ENCODE measurements at places on chromosomes 7 and 10.

GRCh38 chr7:29314148-29314547 lies 119.6 kb downstream of the CHN2 start:
- DNase-seq = no peak

DNA sequence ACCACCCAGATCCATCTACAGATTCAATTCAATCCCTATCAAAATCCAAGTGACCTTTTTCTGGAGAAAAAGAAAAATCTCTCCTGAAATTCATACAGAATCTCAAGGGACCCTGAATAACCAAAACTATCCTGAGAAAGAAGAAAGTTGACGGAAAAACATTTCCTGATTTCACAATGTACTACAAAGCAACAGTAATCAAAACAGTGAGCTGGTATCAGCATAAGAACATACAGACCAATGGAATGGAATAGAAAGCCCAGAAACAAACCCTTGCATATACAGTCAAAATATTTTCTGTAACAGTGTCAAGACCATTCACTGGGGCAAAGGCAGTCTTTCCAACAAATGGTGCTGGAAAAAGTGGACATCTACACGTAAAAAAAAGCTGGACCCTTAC lies 89.9 kb downstream of the JMJD1C start:
- no peak for DNase-seq

- no peak for DNase-seq
Measured at GRCh38 chr7:19107356-19108146, 9.9 kb downstream of the TWIST1 start.

- DNase-seq = no peak
Measured at GRCh38 chr7:12229046-12229445, 18.0 kb downstream of the TMEM106B start.

GRCh38 chr7:148332191-148333186 lies 258.1 kb upstream of the C7orf33 start:
- no peak for DNase-seq

- peak; percentile 3 for DNase-seq
Measured at GRCh38 chr7:84372155-84372621, 177.6 kb upstream of the SEMA3A start.

DNA sequence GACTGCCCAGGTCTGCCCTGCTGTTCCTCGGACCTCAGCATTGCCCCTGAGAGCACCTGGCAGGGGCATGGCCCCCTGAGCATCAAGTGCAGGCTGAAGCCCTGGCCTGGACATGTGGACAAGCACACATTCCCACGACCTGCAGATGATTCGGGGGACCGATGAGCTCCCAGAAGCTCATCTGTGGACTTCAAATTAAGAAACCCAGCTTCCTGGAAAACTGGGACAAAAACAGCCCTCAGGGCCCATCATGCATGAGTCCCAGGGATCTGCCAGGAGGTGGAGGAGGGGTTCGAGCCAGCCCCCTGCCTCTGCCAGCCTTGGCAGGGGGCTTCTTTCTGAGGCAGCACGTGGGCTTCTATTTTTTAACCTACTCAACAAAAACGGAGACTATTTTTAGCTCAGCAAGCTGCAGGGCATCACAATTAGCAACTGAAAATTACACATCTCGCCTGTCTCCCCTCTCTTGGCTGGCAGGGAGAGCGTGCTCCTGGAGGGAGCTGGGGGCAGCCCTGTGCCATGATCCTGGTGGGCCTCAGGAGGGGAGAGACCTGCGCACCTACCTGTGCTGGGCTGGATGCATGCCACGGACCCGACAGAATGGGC lies 51.8 kb downstream of the RASGEF1A start:
- DNase-seq = no peak

GRCh38 chr10:48522011-48522765 lies 82.7 kb downstream of the ARHGAP22 start:
- no peak for DNase-seq

GRCh38 chr10:42543840-42544372 lies 94.5 kb downstream of the ZNF33B start:
- no peak for DNase-seq

GRCh38 chr7:96076350-96076707 lies 245.6 kb downstream of the SLC25A13 start:
- DNase-seq = no peak

- DNase-seq = no peak
Measured at GRCh38 chr7:137475966-137476365, 132.4 kb upstream of the PTN start.

DNA sequence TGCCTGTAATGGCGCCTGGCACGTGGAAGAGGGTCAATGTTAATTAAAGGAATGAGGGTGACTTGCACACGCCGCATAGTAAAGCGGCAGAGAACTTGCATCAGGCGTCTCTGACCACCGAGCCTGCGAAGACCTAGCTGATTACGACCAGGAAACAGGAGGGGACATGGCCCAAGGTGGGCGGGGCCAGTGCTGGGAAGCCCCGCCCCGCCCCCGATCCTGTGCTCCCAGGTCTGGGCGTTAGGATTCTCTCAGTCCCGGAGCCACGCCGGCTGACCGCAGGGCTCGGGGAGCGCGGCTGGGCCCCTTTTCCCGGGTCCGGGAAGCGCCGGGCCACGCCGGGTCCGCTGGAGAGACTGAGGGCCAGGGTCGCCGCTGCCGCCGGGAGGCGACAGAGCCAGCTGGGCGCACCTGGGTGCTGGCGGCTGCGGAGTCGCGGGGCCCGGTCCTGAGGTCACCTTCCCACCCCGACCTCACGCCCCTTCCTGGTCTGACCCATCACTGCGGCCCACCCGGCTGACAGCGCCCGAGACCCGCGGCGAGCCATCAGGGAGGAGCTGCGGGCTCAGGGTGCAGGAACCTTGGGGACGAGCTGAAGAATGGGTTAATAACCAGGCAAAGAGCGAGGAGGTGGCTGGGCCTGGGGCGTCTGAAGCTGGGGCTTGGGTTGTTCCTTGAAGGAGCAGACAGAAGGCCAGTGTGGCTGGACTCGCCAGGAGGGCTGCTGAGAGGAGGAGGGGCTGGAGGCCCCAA lies 23.0 kb upstream of the GRID1 start:
- DNase-seq = peak; percentile 43

GRCh38 chr10:74227697-74228424 lies 76.8 kb downstream of the ADK start:
- peak; percentile 14 for DNase-seq

DNA sequence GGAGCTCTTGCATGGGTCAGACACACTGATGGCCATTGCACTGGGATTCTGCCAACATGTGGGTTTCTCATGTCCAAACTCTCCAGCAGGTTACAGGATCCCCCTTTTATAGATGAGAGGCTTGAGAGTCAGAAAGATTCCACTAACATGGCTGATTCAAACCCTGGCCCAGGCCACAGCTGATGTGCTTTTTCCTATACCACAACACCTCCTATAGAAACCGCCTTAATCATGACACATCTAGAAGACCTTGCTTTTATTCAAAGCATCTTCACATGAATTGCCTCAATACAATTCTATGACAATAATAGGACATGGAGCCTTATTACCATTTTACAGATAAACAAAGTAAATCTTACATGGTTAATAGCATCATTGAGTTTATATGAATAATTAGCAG lies 188.6 kb downstream of the DPY19L1 start:
- DNase-seq = peak; percentile 23

GRCh38 chr10:1056326-1057105 lies at the start of gene WDR37:
Gene WDR37, plus strand, starts transcription at chr10:1056385. Its CDS starts 15,771 bp downstream, at chr10:1072156.
- DNase-seq = peak; percentile 90

DNA sequence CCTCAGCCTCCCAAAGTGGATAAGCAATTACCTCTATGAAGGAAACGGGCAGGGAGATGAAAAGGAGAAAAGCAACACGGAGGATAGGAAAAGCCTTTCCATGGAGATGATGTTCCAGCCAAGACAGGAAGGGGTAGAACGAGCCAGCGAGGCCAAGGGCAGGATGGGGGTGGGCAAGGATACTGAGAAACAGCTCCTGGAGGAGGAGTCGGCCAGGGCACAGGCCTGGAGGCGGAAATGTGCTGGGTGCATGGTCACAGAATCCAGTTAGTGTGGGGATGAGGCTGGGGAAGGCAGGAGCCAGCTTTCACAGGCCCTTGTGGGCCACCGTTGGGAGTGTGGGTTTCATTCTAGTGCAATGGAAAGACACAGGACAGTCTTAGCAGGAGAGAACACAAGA lies 162.6 kb downstream of the JAZF1 start:
- DNase-seq = no peak

DNA sequence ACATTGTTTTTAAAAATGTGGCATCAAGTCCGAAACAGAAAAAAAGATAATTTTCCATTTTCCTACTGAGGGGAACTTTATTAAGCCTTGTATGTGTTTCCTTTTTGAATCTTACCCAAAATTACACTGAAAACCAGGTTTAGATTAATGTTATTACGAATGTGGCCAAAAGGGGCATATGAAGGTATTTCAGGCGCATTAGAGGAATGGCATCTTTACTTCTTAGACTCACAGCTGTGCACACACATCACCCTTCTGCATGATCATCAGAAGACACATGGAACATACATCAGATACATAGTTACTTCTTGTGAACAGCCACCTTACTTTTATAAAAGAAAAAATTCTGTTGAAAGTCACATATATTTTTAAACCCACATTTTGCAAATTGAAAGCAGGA lies 58.6 kb upstream of the ZPBP start:
- no peak for DNase-seq

GRCh38 chr7:30019387-30019786 lies 7.1 kb downstream of the FKBP14 start:
- DNase-seq = no peak

- DNase-seq = peak; percentile 71
Measured at GRCh38 chr10:114879541-114880158, 58.1 kb downstream of the FHIP2A start.

DNA sequence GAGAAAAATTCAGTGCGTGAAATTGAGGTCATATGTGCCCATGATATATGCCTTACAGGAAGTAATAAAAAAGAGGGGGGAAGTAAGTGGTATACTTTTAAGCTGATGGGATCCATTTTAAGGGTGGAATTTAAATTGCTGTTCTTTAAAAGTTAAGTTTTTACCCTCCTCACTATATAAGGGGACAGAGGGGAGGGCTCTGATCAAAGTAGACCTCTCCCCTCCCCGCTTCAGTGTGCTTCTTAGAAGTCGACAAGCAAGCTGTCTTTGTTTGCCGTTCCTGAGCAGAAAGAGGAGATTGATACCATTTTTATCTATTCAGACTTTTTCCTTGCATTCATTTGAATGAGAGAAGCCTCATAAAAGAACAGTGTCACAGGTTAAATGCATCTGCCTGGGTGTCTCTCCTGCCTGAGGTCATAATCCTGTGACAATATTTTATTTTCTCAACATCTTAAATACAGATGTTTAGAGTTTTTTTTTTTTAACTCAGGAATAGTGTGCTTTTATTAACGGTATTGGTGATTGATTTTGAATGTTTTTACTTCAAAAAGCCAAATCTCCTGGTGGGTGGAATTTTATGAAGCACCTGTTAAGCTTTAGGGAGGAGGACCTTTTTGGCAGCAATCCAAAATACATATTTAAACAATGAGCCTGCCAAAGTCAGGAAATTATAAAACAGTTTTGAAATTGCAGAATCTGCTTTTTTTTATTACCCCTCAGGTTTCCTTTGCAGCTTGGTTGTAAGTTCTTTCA lies 141.7 kb downstream of the KAT6B start:
- no peak for DNase-seq

- DNase-seq = no peak
Measured at GRCh38 chr10:51897560-51897959, 198.2 kb upstream of the CSTF2T start.

DNA sequence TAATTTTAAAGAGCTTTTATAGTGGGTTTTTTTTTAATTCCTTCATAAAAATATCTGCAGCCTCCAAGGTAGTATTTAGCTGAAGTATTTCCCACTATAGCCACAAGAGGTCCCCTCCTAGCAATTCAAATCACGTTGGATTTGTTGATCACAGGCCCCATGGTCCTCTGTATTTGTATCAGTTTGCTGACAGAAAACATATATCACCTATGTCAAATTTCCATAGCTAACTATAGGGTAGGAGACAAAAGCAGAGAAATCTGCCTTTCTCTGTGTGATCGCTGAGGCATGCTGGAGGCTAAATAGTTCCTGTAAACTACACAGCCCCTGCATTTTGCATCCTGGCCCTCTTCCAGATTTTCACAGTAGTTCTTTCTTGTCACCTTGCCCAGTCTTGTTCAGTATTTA lies 1.7 kb upstream of the CTNNA3 start:
- peak; percentile 9 for DNase-seq

- no peak for DNase-seq
Measured at GRCh38 chr10:23345861-23346260, 1.3 kb upstream of the C10orf67 start.

DNA sequence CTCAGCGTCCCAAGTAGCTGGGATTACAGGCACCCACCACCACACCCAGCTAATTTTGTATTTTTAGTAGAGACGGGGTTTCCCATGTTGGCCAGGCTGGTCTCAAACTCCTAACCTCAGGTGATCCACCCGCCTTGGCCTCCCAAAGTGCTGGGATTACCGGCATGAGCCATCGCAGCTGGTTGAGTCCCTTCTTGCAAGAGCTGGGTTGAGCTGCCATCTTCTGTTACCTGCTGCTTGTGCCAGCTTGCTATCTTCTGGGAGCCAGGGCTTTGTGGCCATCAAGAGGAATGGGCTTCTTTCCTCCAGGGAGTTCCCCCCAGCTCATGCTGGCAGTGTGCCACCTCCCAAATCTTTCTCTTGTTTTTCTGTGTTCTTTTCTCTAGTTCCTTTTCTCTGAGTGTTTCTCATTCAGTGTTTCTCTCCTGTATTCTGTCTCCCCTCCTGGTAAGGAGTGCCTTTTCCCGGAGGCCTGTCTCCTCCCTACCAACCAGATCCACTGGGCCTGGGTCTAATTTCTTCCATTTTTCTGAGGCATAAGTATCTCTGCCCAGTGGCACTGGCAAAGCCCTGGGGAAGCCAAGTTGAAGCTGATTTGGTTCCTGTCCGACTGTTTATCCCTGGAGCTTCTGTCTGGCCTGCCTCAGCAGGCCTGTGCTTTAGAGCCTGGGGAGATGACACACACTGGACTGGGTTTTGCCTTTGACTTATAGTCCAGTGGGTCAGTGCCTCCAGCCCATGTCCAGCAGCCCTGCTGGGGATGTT lies 3.7 kb downstream of the DBNL start:
- DNase-seq = no peak

- no peak for DNase-seq
Measured at GRCh38 chr7:54596747-54597146, 54.6 kb downstream of the VSTM2A start.

DNA sequence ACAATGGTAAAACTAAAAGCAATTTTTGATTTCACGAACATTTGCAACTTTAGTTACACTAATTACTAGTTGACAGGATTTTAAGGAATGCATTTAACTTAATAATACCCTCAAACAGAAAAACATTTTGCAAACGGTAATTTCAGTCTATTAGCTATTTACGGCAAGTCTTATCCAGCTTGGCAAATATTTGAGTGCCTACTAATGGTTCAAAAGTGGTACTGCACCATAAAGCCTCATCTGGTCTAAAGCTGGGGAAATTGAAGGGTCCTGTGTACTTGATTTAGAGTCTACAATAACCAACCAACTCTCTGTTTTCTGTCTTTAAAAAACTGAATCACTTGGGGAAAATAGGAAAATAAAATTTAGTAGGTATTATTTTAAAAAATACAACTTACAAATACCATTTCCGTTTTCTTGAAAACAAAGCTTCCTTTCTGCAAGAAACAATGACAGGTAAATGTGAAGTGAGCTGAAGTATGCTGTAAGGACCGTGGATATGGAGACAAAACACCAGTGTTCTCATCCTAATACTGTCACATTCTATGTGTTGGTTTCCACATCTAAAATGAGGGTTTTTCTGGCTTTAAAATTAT lies 142.3 kb downstream of the VPS50 start:
- DNase-seq = no peak

Data from activated CD8-positive, alpha-beta T cell treated with anti-CD3 and anti-CD28 coated beads for 36 hours (primary cell).